ENCODE measurements at places on chromosomes 5 and 9. TPM values are rescaled to one million over a fixed set of nuclear protein-coding genes. Genes with fewer than 3 reads are reported as not detected.

The LURAP1L gene
- 1.1 TPM for total RNA-seq

The INSL4 gene
- total RNA-seq: not detected

The LIX1 gene
- total RNA-seq: not detected

DNA sequence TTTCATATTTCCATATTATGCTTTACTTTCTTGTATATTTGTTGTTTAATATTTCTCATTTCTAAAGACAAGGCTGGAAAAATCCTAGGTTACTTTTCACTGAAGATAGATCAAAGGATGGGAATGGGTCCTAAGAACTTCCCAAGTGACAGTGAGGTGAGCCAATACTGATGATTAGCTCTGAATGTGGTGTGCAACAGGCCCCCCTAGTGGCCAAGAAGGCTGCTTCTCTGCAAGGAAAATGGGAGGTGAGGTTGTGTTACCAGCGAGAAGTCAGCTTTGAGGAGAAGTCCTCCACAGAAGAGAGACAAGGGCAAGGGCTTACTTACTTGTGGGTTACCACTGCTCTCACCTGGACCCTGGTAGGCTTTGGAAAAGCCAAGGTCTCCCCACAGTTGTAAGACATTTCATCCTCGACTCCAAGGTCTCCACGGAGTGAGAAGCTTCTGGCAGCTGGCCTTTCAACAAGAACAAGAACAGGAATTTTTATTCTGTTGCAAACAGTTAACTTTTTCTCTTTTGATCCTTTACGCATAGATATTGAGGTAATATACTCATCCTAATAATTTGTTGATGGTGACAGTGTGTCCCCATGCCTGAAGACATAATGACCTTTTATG, 69.9 kb downstream of the MAMDC2 start:
- DNase-seq: peak; percentile 83

DNA sequence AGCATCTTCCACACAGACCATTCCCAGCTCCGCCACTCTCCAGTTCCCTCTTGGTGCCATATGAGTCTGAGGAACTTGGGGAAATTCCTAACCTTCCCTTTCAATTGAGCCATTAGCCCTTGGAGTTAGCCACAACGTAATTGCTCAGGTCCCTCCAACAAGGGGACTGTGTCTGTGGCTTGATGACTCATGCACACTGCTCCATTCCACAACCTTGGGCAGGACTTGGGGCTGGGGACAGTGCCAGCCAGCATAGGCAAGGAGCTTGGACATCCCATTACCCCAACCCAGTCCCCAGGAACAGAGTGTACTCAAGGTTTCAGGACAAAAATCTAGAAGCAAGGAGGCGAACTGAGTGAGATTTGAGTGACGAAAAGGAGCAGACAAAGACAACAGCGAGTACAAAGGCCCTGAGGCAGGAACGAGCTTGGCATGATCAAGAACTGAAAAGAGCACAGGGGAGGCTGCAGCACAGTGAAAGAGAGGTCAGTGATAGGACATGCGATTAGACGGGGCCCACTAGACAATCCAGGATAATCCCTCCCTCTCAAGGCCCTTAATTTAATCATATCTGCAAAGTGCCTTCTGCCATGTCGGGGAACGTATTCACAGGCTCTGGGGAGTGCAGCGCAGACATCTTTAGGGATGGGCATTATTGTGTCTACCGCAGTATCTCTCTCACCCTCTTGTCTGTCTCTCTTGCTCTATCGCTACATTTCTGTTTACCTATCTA, 16.0 kb upstream of the JADE2 start:
- no peak for DNase-seq

DNA sequence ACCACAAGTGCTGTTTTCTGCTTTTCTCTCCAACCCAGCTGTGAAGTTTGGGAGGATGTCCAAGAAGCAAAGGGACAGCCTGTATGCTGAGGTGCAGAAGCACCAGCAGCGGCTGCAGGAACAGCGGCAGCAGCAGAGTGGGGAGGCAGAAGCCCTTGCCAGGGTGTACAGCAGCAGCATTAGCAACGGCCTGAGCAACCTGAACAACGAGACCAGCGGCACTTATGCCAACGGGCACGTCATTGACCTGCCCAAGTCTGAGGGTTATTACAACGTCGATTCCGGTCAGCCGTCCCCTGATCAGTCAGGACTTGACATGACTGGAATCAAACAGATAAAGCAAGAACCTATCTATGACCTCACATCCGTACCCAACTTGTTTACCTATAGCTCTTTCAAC, 145.2 kb downstream of the RORB start:
- no peak for DNase-seq

GRCh38 chr9:133238272-133238850, 29.3 kb upstream of the OBP2B start:
- peak; percentile 60 for DNase-seq

GRCh38 chr9:68981789-68982188, 32.1 kb downstream of the PRKACG start:
- DNase-seq: no peak

DNA sequence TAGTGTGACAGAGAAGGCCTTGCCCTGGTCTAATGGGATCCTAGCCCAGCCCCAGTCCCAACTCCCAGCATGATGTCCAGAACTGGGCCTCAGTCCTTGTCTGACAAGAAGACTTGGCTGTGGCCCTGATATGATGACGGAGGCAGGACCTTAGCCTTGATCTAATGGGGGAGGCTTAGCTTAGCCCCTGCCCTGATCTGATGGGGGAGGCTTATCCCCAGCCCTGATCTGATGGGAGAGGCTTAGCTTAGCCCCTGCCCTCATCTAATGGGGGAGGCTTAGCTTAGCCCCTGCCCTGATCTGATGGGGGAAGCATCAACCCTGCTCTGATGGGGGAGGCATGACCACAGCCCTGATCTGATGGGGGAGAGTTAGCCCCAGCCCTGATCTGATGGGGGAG, 3.7 kb downstream of the PKN3 start:
- DNase-seq: no peak

DNA sequence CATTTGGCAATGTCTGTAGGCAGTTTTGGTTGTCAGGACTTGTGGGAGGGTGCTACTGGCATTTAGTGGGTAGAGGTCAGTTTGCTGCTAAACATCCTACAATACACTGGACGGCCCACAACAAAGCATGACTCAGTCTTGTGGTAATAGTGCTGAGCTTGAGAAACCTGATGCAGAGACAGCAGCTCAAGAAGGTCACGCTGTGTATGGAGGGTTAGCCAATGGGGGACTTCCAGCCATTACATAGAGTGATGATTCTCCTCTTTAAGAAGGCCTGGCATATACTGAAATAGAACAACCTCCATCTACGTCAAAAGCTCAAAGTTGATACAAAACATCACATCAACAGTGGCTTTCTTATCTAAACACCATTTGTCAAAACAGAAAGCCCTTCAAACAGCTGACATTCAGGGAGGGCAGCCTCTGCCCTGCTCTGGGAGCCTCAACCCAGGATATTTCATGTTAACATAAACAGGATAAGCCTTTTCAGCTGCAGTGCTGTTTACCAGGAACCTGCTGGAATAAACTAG, 143.0 kb downstream of the GPBP1 start:
- DNase-seq: peak; percentile 78
